ENCODE measurements at places on chromosomes 5 and 9. TPM values are rescaled to one million over a fixed set of nuclear protein-coding genes. Genes with fewer than 3 reads are reported as not detected.

CD72 gene
- total RNA-seq: 0.51 TPM

ACSL6 gene
- not detected for total RNA-seq

C5orf58 gene
- not detected for total RNA-seq

DELE1 gene
- 36.6 TPM for total RNA-seq

GRCh38 chr9:95078939-95079338 is 238.6 kb downstream of the FANCC start:
- DNase-seq: no peak

DNA sequence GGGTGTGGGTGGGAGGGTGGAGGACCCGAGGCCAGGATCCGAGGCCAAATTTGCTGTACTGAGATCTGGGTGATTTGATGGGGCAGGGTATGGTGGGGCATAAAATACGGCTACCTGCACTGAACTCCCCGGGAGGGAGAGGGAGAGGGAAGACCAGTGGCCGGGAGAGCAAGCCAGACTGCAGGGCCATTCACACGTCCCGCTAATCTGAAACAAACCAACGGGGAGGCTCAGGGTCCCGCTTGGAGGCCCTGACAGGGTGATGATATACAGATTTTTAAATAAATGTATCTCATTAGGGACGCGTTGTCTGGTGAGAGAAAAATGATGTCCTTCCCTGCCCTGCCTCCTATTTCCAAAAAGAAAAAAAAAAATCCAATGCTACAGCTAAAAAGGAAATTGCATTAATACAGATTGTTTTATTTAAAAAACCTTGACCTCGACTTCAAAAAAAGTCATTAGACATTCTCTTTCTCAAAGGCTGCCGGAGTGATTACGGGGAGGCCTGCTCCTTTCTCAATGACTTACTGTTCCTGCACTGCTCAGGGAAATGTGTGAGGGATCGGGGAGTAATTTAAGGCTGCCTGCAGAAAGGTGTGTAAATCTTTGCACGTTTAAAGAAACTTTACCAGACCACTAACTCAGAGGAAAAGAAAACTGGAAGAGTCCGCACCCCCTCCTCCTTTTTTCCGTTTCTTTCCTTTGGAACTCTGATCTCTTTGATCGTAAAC is 11.5 kb upstream of the PRRX2 start:
- no peak for DNase-seq

GRCh38 chr9:114782586-114782985 is 23.3 kb downstream of the TNFSF15 start:
- no peak for DNase-seq

DNA sequence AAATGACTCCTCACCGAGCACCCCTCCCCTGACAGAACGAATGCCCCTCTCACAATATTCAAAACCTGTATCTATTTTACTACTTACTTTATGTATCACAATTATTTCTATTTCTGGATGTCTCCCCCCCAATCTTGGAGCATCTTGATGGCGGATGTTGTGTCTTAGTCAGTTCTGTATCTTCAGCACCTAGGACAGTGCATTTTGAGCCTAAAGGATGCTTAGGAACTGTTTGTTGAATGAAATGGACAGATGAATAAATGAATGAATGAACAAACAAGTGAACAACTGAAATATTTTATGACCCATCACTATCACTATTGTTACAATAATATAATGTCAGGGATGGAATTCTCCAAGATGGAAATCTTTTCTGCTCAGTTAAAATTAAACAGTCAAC is 295.7 kb downstream of the DNAH5 start:
- DNase-seq: no peak
